ENCODE measurements at places on chromosomes 2 and 18. TPM values are rescaled to one million over a fixed set of nuclear protein-coding genes. Genes with fewer than 3 reads are reported as not detected.

The MYL12A gene
- 236 TPM for total RNA-seq

The MC4R gene
- total RNA-seq, result not detected

The IGFBP5 gene
- 75.3 TPM for total RNA-seq

The ST8SIA3 gene
- 8.9 TPM for total RNA-seq

The ZNF521 gene
- total RNA-seq, result 39.1 TPM

The PLEKHH2 gene
- 10.4 TPM for total RNA-seq

The COBLL1 gene
- total RNA-seq, result 80.9 TPM

The CRACDL gene
- 1.6 TPM for total RNA-seq

The SGO2 gene
- 13.1 TPM for total RNA-seq

The KCNS3 gene
- total RNA-seq, result 8.2 TPM

- H3K27ac ChIP-seq, result no peak overlapping the region
- peak; percentile 67 for DNase-seq
- H3K4me1 ChIP-seq, result peaks cover 6% of the 10 kb centered on the region
- H3K27me3 ChIP-seq, result peaks cover 32% of the 10 kb centered on the region
Observed at GRCh38 chr2:217993817-217994463, 8.9 kb downstream of the TNS1 start.

DNA sequence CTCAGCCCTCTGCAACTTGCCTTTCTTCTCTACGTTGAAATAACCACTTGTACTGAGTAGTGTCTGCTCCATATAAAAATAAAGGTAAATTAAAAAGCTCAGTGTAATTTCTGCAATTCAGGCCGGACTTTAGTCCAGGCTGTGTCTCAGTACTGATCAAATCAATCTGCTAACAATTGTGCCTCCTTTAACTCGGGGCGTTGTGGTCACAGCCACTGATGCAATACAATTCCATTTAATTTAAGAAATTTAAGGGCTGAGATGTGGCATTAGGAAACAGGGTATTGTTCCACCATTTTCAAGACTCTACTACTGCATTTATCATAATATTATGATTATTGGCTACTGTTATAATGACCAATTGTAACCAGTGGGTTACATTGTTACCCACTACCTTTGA is 60.0 kb upstream of the NPAS2 start:
- H3K4me3 ChIP-seq, result no peak overlapping the region
- H3K4me1 ChIP-seq, result no peaks in the 10 kb centered on the region
- H3K36me3 ChIP-seq, result no peaks in the 10 kb centered on the region
- no peak overlapping the region for H3K27ac ChIP-seq
- H3K27me3 ChIP-seq, result peaks cover 15% of the 10 kb centered on the region

- DNase-seq, result no peak
- H3K27me3 ChIP-seq, result peaks cover 25% of the 10 kb centered on the region
- no peaks in the 10 kb centered on the region for H3K36me3 ChIP-seq
- no peaks in the 10 kb centered on the region for H3K4me1 ChIP-seq
- H3K4me3 ChIP-seq, result no peak overlapping the region
- H3K27ac ChIP-seq, result no peak overlapping the region
Observed at GRCh38 chr2:121254748-121255147, 30.3 kb downstream of the TFCP2L1 start.

- no peak overlapping the region for H3K27ac ChIP-seq
- H3K4me1 ChIP-seq, result peaks cover 6% of the 10 kb centered on the region
- H3K4me3 ChIP-seq, result peak overlapping the region; percentile 79
- no peaks in the 10 kb centered on the region for H3K36me3 ChIP-seq
- H3K27me3 ChIP-seq, result peaks cover 47% of the 10 kb centered on the region
Observed at GRCh38 chr18:37253394-37254235, 312.0 kb downstream of the CELF4 start.

- H3K4me1 ChIP-seq, result no peaks in the 10 kb centered on the region
- peaks cover 3% of the 10 kb centered on the region for H3K27me3 ChIP-seq
- no peak overlapping the region for H3K27ac ChIP-seq
- no peak for DNase-seq
- H3K36me3 ChIP-seq, result no peaks in the 10 kb centered on the region
Observed at GRCh38 chr18:73646772-73647171, 500.9 kb downstream of the FBXO15 start.

DNA sequence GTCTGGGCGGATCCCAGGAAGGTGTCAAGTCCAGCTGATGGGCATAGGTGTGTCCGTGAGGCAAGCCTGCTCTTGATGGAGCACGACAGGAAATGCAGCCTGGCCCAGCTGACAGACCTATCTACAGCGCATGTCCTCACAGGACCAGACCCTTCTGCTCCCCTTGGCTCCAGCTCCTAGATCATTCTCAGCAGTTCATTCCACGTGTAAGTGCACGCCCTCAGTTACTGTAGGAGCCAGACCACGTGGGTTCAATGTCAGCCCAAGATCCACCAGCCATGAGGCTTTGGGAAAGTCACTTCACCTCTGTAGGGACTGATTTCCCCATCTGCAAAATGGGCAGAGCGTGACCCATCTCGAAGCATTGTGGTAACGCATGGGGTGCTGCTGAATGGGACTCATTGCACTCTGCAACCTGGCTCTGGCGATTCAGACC is 47.8 kb downstream of the TMEM17 start:
- DNase-seq, result no peak
- peaks cover 16% of the 10 kb centered on the region for H3K27me3 ChIP-seq
- peaks cover 9% of the 10 kb centered on the region for H3K4me1 ChIP-seq

GRCh38 chr2:146624430-146625160 is 1220.2 kb upstream of the ACVR2A start:
- H3K27me3 ChIP-seq, result no peaks in the 10 kb centered on the region
- no peak overlapping the region for H3K27ac ChIP-seq
- H3K4me3 ChIP-seq, result no peak overlapping the region
- H3K36me3 ChIP-seq, result no peaks in the 10 kb centered on the region

- no peak for DNase-seq
- no peak overlapping the region for H3K4me3 ChIP-seq
- H3K4me1 ChIP-seq, result peaks cover 31% of the 10 kb centered on the region
Observed at GRCh38 chr2:8608411-8608954, 73.4 kb upstream of the ID2 start.

GRCh38 chr2:237128026-237128703 is 42.5 kb downstream of the COPS8 start:
- no peak overlapping the region for H3K27ac ChIP-seq
- no peaks in the 10 kb centered on the region for H3K4me1 ChIP-seq
- no peaks in the 10 kb centered on the region for H3K36me3 ChIP-seq
- no peak overlapping the region for H3K4me3 ChIP-seq
- peaks cover 14% of the 10 kb centered on the region for H3K27me3 ChIP-seq

GRCh38 chr2:229779650-229780049 is 65.3 kb upstream of the DNER start:
- DNase-seq, result no peak
- no peaks in the 10 kb centered on the region for H3K27me3 ChIP-seq
- H3K27ac ChIP-seq, result peak overlapping the region; percentile 59
- H3K4me3 ChIP-seq, result no peak overlapping the region
- H3K4me1 ChIP-seq, result peaks cover 10% of the 10 kb centered on the region

GRCh38 chr18:26655525-26656430 is 107.4 kb upstream of the KCTD1 start:
- peak overlapping the region; percentile 51 for H3K27ac ChIP-seq
- H3K4me1 ChIP-seq, result peaks cover 32% of the 10 kb centered on the region
- H3K4me3 ChIP-seq, result peak overlapping the region; percentile 75
- H3K27me3 ChIP-seq, result peaks cover 16% of the 10 kb centered on the region

DNA sequence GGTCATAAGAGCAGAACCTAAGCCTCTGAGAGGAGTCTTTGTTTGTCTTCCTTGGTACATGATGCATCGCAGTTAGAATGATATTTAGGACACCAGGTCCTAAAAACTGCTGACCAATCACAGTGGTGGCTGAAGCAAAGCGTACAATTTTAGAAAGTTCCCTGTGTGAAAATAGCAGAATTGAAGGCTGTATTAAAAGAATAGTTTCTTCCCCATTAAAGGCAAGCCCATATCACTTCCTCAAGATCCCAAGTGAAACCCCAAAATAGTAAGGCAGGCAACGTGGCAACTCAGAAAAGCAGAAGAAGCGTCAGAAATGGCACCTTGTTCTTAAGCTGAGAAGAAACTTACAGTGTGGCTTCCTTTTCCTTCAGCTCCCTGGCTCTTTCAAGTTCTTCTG is 154.8 kb upstream of the PGAP1 start:
- H3K27me3 ChIP-seq, result no peaks in the 10 kb centered on the region
- DNase-seq, result no peak
